ENCODE measurements at places on chromosomes 5 and 9.

GRCh38 chr5:144414202-144415029 lies 243.7 kb downstream of the KCTD16 start:
- no peak overlapping the region for H3K27ac ChIP-seq
- H3K36me3 ChIP-seq: no peaks in the 10 kb centered on the region
- no peaks in the 10 kb centered on the region for H3K27me3 ChIP-seq
- no peak for DNase-seq
- H3K4me3 ChIP-seq: no peak overlapping the region

- no peaks in the 10 kb centered on the region for H3K4me1 ChIP-seq
- DNase-seq: no peak
Observed at GRCh38 chr5:174623433-174624019, 100.9 kb upstream of the MSX2 start.

DNA sequence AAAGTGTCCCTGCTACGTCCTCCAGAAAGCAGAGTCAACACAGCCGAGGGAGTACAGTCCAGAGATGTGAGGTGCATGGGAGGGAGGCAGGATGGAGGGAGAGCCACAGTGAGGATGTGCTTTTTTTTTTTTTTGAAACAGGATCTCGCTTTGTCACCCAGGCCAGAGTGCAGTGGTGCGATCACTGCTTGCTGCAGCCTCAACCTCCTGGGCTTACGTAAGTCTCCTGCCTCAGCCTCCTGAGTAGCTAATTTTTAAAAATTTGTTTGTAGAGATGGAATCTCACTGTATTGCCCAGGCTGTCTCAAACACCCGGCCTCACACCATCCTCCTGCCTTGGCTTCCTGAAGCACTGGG lies 33.2 kb upstream of the ALDH1B1 start:
- H3K27me3 ChIP-seq: no peaks in the 10 kb centered on the region
- H3K36me3 ChIP-seq: no peaks in the 10 kb centered on the region
- H3K4me3 ChIP-seq: no peak overlapping the region
- DNase-seq: no peak

DNA sequence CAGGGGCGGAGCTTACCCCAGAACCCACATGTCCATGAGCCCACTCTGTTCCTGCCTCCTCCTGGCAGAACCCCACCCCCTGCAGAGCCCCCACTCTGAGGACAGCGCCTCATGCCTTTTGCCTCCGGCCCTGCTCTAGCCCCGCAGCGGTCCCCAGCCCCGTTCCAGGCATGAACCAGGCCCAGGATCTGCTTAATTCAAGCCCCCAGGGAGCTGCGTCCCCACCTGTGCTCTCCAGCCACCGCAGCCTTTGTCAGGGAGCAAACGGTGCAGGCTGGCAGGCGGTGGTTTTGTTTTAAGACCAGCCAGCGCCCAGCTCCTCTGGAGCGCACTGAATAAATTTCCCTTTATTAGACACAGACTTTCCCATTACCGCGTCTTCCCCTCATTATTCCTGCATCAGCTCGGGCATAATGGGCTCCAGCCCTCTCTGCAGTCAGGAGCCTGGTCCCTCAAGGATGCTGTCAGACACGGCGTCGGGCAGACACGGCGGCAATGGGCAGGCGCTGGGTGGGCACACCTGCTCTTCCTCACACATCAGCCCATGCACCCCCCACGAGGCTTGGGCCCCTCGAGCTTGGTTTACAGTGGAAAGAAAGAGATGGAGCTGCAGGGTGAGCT lies 137.6 kb downstream of the OLFM1 start:
- H3K36me3 ChIP-seq: no peaks in the 10 kb centered on the region
- DNase-seq: no peak
- H3K4me3 ChIP-seq: no peak overlapping the region
- H3K27me3 ChIP-seq: no peaks in the 10 kb centered on the region

GRCh38 chr5:88664645-88665044 lies 218.3 kb downstream of the MEF2C start:
- peaks cover 33% of the 10 kb centered on the region for H3K27me3 ChIP-seq
- no peak overlapping the region for H3K27ac ChIP-seq
- H3K36me3 ChIP-seq: no peaks in the 10 kb centered on the region
- no peak for DNase-seq

DNA sequence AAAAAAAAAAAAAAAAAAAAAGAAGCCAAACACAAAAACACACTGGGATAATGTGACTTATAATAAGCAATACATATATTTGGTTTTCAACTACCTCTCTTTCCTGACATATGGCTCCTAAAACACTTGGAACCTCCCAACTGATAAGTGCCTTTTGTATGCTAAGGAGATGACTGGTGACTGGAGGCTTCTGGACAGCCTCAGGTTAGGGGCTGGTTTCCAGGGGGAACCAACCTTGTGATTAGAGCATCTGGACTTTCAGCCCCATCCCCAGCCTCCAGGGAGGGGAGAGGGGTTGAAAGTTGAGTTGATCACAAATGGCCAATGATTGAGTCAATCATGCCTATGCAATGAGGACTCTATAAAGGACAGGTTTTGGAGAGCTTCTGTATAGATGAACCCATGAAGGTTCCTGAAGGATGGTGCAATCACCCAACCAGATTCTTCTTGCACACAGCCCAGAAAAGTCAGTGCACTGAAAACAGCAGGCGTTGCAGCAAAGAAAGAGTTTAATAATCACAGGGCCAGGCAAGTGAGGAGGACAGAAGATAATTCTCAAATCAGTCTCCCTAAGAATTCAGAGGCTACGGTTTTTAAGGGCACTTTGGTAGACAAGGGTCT lies 276.7 kb downstream of the AUH start:
- no peaks in the 10 kb centered on the region for H3K4me1 ChIP-seq
- no peaks in the 10 kb centered on the region for H3K27me3 ChIP-seq
- DNase-seq: no peak
- no peak overlapping the region for H3K4me3 ChIP-seq

DNA sequence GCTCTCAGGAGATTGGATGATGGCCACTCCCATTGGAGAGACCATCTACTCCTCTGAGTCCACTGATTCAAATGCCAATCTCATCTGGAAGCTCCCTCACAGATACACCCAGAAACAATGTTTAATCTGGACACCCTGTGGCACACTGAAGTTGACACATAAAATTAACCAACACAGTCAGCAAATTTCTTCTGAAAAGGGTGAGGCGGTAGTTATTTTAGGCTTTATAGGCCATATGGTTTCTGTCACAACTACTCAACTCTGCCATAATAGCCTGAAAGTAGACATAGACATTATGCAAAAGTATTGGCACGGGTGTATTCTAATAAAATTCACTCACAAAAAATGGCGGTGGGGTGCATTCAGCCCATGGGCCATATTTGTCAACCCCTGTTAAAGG lies 244.5 kb upstream of the VLDLR start:
- no peaks in the 10 kb centered on the region for H3K27me3 ChIP-seq
- DNase-seq: no peak
- no peak overlapping the region for H3K27ac ChIP-seq

DNA sequence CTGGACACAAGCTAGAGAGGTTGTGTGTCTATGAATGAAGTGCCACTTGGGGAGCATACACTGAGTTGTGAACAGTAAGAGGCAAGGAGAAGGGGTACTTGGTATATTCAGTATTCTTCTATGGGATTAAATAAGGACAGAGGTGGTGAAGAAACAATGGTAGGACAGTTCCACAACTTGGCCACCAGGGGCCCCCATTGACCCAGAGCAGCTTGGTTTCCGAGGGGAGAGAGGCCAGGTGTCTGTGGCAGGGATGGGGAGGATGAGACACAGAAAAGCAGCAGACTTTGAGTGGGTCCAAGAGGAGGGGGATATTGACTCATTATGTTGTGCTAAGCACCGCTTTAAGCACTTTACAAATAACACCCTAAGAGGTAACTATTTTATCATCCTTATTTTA lies 220.6 kb downstream of the MELK start:
- no peaks in the 10 kb centered on the region for H3K4me1 ChIP-seq
- no peak overlapping the region for H3K4me3 ChIP-seq
- no peak for DNase-seq
- H3K27ac ChIP-seq: no peak overlapping the region
- H3K36me3 ChIP-seq: no peaks in the 10 kb centered on the region

- H3K27ac ChIP-seq: no peak overlapping the region
- H3K4me3 ChIP-seq: no peak overlapping the region
- H3K4me1 ChIP-seq: no peaks in the 10 kb centered on the region
- H3K27me3 ChIP-seq: no peaks in the 10 kb centered on the region
- no peaks in the 10 kb centered on the region for H3K36me3 ChIP-seq
- DNase-seq: no peak
Observed at GRCh38 chr5:87746341-87746740, 333.6 kb upstream of the CCNH start.

DNA sequence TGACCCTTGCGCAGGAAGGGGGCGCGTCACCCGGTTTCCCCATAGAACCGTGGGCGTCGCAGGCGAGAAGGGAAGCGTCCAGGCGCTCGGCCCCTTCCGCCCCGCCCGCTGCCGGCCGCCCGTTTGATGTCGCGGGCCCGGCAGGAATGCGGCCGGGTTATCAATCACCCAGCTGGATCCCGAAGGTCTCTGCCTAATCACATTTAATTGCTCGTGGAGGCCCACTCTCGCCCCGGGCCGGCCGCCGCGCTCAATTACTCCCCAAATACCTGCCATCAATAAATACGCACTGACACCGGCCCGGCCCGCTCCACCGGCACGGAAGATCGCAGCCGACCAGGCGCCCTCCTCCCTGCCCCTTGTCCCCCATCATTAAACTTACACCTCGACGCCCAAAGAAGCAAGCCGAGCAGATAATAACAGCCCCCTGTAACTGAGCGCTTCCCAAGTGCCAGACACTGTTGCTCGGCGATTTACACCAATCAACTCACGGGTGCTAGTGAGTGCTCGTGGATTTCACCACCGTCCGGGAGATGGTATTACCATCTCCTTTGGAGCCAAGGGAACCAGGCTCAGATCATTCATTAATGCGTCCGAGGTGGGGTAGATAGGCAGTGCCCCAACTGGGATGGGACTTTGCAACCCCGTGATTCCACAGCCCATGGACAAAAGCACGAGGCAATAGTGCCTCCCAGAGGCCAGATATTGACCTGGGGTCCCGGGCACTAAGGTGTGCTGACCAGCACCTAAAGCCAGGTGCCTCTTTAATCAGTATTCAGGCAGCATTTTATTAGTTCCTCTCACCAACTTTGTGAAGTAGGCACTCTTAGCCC lies 11.3 kb downstream of the MSX2 start:
- no peak for DNase-seq
- peak overlapping the region; percentile 38 for H3K4me3 ChIP-seq
- H3K27me3 ChIP-seq: peaks cover 62% of the 10 kb centered on the region
- no peak overlapping the region for H3K27ac ChIP-seq
- H3K4me1 ChIP-seq: peaks cover 6% of the 10 kb centered on the region

DNA sequence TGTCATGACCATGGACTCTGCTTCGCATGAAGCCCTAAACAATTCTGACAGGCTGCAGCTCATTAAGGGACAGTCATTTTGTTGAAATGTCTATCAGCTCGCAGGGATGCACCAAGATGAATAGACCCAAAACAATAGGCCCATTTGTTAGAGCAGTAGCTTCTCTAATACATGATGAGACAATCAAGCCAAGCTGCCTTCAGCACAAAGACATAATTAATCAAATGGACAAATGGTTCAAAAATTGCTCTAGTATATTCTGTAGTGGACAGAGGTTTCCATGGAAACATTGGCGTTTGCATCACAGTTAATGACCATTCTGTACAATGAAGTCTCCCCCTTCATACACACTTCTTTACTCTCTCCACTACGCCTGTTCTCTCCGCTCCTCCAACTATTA lies 274.6 kb downstream of the ANXA1 start:
- H3K27ac ChIP-seq: no peak overlapping the region
- no peak for DNase-seq
- no peaks in the 10 kb centered on the region for H3K4me1 ChIP-seq
- no peak overlapping the region for H3K4me3 ChIP-seq

- no peak for DNase-seq
- H3K36me3 ChIP-seq: no peaks in the 10 kb centered on the region
- no peak overlapping the region for H3K4me3 ChIP-seq
- no peak overlapping the region for H3K27ac ChIP-seq
- H3K27me3 ChIP-seq: no peaks in the 10 kb centered on the region
- no peaks in the 10 kb centered on the region for H3K4me1 ChIP-seq
Observed at GRCh38 chr9:122172131-122172530, 12.4 kb downstream of the MORN5 start.

DNA sequence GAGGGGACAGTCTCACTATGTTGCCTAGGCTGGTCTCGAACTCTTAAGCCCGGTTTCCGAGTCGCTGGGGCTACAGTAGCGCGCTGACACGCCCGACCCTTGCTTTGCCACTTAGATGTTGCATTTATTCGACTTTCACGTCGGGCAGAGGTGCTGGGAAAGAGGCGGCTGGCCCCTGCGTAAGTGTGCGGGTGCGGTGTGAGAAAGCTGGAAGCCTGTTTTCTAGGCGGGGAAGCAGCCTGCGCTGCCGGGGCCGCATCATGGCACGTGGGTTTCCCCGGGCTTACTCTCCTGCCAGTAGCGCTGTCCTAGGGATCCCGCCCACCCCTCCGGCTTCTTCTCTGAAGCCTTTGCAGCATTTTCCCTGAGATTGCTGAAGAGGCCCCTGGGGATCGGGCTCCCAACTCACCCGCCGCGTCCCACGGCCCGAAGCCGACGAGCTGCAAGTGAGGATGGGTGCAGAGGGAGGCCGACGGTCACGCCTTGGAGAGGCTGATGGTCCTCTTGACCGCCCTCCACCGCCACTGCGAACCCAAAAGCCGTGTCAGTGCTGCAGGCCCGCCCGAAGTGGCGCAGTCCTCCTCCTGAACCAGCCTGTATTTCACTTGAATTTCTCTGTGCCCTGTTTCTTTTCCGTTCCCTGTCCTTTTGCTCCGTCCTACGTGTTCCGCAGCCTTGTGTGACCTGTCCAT lies 5.8 kb upstream of the TRIM41 start:
- DNase-seq: no peak
- H3K27me3 ChIP-seq: no peaks in the 10 kb centered on the region
- no peaks in the 10 kb centered on the region for H3K4me1 ChIP-seq
- H3K36me3 ChIP-seq: no peaks in the 10 kb centered on the region

GRCh38 chr9:95266649-95267048 lies 50.9 kb downstream of the FANCC start:
- no peak for DNase-seq
- H3K4me3 ChIP-seq: no peak overlapping the region
- H3K27ac ChIP-seq: no peak overlapping the region
- no peaks in the 10 kb centered on the region for H3K36me3 ChIP-seq

GRCh38 chr5:128380337-128380736 lies 157.7 kb downstream of the FBN2 start:
- no peaks in the 10 kb centered on the region for H3K4me1 ChIP-seq
- H3K27ac ChIP-seq: no peak overlapping the region

- no peak overlapping the region for H3K27ac ChIP-seq
- peaks cover 5% of the 10 kb centered on the region for H3K4me1 ChIP-seq
- no peak overlapping the region for H3K4me3 ChIP-seq
- no peaks in the 10 kb centered on the region for H3K27me3 ChIP-seq
- no peaks in the 10 kb centered on the region for H3K36me3 ChIP-seq
Observed at GRCh38 chr9:89804766-89805531, 200.1 kb downstream of the GADD45G start.

- no peak for DNase-seq
- no peaks in the 10 kb centered on the region for H3K4me1 ChIP-seq
- H3K36me3 ChIP-seq: no peaks in the 10 kb centered on the region
- H3K27me3 ChIP-seq: no peaks in the 10 kb centered on the region
Observed at GRCh38 chr5:55134053-55134722, 25.8 kb upstream of the GPX8 start.

- no peaks in the 10 kb centered on the region for H3K36me3 ChIP-seq
- no peak for DNase-seq
- no peaks in the 10 kb centered on the region for H3K4me1 ChIP-seq
- no peak overlapping the region for H3K4me3 ChIP-seq
Observed at GRCh38 chr9:92538541-92538940, 2.8 kb upstream of the ECM2 start.

GRCh38 chr5:77644371-77645157 lies 6.1 kb upstream of the OTP start:
- H3K36me3 ChIP-seq: no peaks in the 10 kb centered on the region
- H3K27ac ChIP-seq: no peak overlapping the region
- no peak for DNase-seq
- H3K4me3 ChIP-seq: no peak overlapping the region
- peaks cover 86% of the 10 kb centered on the region for H3K27me3 ChIP-seq

Measured in iPS DF 6.9 (cell line).